ENCODE measurements at places on chromosomes 6 and 20. TPM values are rescaled to one million over a fixed set of nuclear protein-coding genes. Genes with fewer than 3 reads are reported as not detected.

Gene HAO1
- not detected for total RNA-seq

Gene ENPP5
- 0.15 TPM for total RNA-seq

Gene ZSCAN23
- 1.7 TPM for total RNA-seq

Gene DLL1
- 0.36 TPM for total RNA-seq

Gene MYL9
- 19.3 TPM for total RNA-seq

Gene KIF6
- 10.0 TPM for total RNA-seq

Gene TTLL9
- not detected for total RNA-seq

Gene KIAA1755
- 1.3 TPM for total RNA-seq

Gene USP49
- 2.8 TPM for total RNA-seq

Gene TRIM31
- total RNA-seq: not detected

Data from melanocyte of skin (primary cell).